ENCODE measurements at places on chromosomes 12 and 14. TPM values are rescaled to one million over a fixed set of nuclear protein-coding genes. Genes with fewer than 3 reads are reported as not detected.

SSPN gene
- 11.2 TPM for polyA plus RNA-seq

GRCh38 chr14:89085737-89086382, 261.4 kb downstream of the TTC8 start:
- no peak for DNase-seq

DNA sequence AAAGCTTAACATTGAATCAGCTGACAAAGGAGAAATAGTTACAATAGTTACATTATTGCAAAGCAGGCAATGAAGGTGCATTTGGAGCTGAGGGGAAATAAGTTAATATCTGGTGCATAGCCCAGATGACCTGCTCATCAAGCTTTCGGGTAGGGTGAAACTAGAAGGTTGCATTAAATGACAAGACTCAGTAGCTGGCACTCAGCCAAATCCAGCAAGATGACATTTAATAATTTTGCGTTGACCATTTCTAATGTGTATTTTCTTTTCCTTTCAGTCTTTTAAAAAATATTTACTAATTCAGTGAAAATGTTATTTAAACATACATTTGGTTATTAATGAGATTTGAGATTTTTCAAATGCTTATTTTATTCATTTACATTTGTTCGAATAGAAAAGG, 188.6 kb downstream of the SLC5A8 start:
- no peak for DNase-seq

RAPGEF3 gene
- 59.8 TPM for polyA plus RNA-seq

DNA sequence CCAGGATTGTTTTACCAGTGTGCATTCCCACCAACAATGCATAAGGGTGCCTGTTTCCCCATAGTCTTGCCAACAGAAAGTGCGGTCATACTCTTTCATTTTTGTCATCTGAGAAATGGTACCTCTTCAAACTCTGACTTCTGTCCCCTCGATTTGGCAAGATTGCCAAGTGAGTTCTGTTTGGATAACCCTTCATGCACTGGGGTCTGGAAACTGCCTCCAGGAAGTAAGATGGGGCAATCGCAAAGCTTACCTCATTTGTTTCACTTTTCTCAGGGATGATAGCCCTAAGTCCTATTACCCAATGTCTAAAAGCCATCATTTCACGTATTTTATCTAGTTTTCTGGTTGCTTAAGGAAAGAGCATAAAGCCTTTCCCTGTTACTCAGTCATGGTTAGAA, 28.6 kb upstream of the NR1H4 start:
- DNase-seq, result no peak

- DNase-seq, result no peak
Measured at GRCh38 chr14:61385002-61385685, 63.8 kb downstream of the PRKCH start.

DNA sequence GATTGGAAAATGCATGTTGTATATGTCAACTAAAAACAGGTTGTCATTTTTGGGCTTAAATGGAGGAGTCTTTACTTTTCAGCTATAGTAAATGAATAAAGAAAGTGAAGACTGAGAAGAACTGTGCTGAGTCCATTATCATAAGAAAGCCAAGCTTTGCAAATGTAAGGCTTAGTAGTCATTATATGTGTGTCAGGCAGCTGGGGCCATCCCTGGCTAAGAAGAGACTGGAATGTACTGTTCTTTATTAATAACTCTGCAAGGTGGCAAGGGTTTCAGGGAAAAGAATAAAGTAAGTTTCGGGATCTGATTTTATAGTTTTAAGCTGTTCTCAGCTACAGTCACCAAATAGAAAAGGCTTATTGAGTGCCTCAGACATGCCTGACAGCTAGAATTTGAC, 48.7 kb downstream of the SRGAP1 start:
- no peak for DNase-seq

- no peak for DNase-seq
Measured at GRCh38 chr12:65624554-65625086, 199.7 kb upstream of the HMGA2 start.

SIX4 gene
- 8.7 TPM for polyA plus RNA-seq

DNA sequence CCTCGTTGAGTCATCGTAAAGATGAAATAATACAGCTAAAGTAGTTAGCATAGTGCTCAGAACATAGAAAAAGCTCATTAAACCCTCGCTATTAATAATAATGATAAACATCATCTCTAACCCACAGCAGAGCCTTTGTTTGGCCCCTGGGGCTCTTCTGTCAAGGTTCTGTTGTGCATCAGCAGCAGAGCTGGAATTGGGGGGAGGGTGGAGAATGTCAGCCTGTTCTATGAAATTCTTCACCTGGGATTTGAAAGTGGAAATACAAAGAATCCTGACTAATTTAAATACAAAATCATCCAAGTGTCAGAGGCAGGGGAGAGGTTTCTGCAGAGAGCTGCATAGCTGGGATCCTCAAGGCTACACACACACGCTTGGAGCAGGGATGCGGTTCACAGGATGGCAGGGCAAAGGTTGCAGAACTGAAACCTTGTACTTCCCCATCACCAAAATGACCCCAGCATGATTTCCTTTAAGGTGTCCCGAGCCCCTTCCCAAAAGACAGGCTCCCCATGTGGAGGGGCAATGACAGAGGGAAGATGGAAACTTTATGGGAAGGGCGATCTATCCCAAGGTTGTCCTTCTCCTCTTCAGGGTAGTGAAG, 71.8 kb downstream of the DAD1 start:
- DNase-seq, result no peak

- DNase-seq, result no peak
Measured at GRCh38 chr12:132083614-132083940, 60.5 kb downstream of the DDX51 start.

KCNMB4 gene
- polyA plus RNA-seq, result 30.2 TPM

Data from left renal cortex interstitium (tissue), 4 donors.